Muscle of leg (tissue), 16 donors: ENCODE measurements at places on chromosomes 7 and 10. TPM values are rescaled to one million over a fixed set of nuclear protein-coding genes. Genes with fewer than 3 reads are reported as not detected.

DNA sequence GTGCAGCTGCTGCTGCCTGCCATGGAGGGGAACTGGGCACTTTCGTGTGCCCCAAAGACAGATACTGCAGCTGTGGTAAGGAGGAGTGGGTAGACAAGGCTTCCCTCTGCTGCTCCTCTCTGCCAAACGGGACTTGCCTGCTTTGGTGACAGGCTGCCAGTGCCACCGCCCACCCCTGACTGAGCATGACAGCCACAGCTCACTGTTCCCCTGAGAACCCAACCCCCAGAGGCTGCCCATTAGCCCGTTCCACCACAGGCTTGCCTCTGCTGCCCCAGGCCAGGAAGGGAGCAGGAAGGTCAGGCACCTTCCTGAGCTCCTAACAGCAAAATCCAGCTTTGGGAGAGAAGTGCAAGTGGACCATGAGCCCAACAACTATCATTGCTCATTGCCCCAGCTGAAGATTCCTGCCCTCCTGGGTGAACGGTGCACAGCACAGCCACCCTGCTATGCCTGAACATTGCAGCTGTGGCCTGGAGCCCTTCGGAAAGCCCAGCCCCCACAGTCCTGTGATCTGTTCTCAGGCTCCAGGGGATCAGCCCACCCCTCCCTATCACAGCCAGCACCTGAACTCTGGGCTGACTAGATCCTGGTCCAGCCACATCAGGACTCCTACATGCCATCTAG lies 58.7 kb upstream of the ANTXRL start:
- peak; percentile 14 for DNase-seq

GRCh38 chr7:105673367-105674084 lies 92.2 kb upstream of the EFCAB10 start:
- no peak for DNase-seq

DNA sequence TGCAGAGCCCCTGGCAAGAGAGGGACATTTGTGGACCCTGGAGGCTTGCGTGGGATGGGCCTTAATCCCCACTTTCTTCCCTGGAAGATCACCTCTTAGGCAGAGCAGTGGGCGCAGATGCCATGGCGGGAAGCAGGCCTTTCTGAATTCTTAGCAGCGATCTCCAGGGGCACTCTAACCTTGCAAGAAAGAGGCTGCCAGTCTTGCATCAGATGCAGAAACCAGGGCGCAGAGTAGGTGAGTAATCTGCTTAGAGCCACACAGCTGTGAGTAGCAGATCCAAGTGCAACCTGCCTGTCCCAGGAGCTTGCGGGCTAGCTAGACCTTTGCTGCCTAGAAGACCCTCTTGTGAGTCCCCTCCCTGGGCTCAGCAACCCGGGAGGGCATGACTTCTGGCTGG lies 40.0 kb downstream of the KCTD7 start:
- no peak for DNase-seq

DNA sequence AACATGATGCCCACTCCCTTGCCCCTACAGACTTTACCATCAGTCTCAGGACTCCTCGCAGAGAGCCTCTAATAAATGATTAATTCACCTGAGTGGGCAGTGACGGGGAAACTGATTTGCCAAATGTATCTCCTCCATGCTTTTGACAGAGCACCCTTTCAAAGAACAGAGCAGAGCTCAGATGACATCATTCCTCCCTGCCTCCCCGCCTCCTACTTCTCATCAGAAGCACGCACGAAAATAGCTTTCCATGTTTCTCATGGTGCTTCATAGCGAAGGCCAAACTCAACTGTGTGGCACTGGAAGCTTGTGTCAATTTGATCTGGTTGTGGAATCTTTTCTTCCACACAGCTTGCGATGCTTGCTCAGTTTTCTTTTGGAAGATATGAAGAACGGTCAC lies 442.5 kb downstream of the RPS24 start:
- no peak for DNase-seq

DNA sequence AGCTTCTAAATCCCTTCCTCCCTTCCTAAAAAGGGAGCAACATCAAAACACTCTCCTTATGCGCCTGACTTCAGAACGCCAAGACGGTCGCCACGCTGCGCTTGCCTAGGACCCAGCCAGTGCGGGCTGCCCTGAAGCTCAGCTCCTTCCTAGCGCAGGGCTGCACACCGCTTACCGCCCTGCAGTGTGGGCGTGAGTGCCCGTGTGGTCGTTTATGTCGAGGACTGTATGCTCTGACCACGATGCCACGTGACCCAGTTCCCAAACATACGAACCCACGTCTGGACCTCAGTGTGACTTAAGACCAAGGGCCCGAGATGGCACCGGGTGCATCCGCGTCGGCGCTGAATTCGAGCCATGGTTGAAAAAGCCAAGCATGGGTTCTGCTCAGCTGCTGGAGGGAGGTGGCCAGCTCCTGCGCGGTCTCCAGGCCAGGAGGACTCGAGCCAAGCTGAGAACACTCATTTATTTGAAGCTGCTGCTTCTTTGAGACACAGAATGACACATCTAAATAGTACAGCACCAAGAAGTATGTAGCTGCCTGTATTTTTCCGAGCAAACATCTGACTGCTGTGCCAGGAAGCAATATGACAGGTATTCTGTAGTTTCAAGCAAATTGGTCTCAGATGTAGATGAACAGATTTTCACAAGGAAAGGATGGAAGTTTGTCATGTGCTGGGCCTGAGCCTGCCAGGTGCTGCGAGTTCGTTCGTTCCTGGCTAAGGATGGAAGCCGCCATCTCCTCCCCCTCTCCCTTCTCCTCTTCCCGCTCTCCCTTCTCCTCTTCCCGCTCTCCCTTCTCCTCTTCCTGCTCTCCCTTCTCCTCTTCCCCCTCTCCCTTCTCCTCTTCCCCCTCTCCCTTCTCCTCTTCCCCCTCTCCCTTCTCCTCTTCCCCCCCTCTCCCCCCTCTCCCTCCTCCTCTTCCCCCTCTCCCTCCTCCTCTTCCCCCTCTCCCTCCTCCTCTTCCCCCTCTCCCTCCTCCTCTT lies 184.7 kb downstream of the EBF3 start:
- DNase-seq = peak; percentile 76

CPA2 gene
- polyA plus RNA-seq = 0.41 TPM

DNA sequence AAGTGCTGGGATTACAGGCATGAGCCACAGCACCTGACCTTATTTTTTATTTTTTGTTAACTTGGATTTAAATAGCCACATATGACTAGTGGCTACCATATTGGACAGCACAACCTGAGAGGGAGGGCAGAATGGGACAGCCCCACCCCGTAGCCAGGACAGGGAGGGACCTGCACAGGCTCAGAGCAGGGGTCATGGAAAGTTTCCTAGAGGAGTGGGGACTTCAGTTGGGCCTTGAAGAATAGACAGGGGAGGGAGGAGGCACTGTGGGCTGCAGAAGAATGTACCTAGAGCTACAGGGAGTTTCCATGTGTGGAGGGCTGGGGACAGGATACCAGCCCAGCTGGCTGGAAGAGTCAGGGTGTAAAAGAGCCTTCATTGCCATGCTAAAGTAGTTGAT lies 8.8 kb downstream of the TRIM8 start:
- no peak for DNase-seq

DNA sequence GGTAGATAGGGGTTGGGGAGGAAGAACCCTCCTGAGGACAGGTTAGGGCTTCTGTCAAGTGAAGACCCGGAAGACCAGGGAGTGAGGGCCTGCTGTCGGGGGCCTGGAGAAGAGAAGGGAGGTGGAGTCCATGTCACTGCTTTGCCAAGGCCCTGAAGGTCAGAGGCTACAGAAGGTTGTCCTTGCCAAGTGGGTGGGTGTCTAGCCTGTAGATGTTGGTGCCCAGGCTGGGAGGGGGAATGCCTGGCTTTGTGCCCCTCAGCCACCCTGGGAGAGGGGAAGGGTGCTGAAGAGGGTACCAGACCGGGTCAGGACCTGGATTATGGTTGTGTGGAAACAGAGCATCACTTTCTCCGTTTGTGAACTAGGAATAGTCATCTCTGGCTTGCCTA lies 67.2 kb upstream of the AQP1 start:
- DNase-seq = no peak

- no peak for DNase-seq
Observed at GRCh38 chr10:131805696-131806095, 95.1 kb upstream of the PPP2R2D start.

WNT8B gene
- not detected for polyA plus RNA-seq

DMBT1 gene
- polyA plus RNA-seq = 0.05 TPM

CYP2C8 gene
- polyA plus RNA-seq = 0.48 TPM

HECTD2 gene
- 11.7 TPM for polyA plus RNA-seq

CFTR gene
- polyA plus RNA-seq = 3.7 TPM

DNA sequence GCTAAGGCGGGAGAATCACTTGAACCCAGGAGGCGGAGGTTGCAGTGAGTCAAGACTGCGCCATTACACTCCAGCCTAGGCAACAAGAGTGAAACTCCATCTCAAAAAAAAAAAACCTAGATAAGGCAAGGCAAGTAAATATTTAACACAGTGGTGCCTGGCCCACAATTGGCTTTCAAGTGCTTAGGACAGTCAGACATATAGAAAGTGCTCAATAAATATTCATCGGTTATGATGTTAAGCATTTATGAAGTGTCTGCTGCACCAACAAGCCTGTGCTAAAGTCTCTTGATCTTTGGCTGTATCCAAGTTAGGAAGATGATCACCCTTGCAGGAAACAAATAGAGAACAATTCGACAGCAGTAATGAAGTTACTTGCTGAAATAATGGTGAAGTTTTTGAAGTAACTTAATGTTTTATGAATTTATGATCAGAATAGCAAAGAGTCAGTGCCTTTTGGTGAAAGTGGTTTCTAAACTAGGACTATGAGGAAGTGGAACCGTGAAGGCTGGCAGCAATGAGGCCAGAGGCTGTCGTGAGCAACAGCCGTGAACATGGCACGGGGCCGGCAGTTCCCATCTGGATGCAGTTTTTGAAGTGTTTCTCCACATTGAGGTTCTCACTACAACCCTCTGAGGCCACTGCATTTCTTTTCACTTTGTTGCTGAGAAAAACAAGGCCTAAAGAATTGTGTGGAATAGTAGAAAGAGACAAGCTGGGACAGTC lies 48.1 kb upstream of the GATA3 start:
- no peak for DNase-seq

DNA sequence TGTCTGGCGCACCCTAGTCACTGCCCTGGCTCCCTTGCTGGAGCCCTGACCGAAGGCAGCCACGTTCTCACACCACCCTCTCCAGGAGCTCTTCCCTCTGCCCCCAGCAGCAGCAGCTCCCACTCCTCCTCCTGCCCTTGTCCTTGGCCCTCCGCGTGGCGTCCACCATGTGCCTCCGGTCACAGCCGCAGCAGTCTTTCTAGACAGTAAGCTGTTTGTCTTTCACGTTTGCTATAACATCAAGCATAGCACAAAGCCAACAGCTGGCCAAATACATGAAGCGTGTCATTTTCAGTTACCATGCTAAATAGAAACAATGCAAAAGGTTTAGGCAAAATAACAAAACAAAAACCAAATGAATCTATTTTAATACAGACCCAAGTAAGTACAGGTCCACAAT lies 3.3 kb downstream of the PITRM1 start:
- peak; percentile 61 for DNase-seq

CASP7 gene
- 11.3 TPM for polyA plus RNA-seq

DNA sequence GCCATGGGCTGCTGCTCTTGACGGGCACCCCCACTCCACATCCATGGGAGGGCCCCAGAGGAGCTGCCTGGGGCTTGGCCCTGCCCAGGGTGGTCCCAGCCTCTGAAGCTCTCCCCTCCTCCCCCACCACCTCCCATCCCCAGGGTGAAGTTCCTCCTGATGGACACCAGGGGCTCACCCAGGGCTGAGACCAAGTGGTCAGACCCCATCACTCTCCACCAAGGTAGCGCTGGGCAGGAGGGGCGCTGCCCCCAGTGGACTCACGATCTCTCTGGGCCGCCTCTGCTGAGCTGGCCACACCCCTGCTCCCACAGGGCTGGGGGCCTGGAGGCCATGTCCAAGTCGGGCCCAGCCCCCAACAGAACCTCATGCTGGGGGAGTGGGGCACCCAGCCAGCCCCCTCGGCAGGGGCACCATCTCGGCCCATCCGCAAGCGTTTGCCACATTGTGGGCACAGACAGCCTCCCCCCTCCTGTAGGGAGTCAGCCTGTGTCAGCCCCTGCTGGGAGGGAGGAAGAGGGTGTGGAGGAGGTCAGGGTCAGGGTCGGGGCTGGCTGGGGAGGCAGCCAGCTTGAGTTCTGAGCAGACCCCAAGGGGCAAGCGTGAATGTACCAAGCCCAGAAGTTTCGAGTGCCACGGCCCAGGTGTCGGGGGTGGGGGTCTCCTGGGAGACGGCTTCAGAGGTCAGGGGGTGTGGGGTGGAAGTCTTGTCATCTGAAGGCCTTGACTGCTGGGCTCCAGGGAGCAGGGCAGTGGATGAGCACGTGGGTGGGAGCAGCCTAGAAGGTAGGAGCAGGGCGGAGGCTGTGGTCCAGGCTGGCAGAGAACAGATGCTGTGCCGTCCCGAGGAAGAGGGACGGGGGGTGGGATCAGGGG lies 2.8 kb downstream of the UPK3B start:
- no peak for DNase-seq

FXYD4 gene
- polyA plus RNA-seq = 0.69 TPM

ETV1 gene
- polyA plus RNA-seq = 9.4 TPM

COL13A1 gene
- 11.6 TPM for polyA plus RNA-seq

GPR15LG gene
- polyA plus RNA-seq = not detected

HGF gene
- 4.3 TPM for polyA plus RNA-seq

CFAP46 gene
- 0.61 TPM for polyA plus RNA-seq

DNA sequence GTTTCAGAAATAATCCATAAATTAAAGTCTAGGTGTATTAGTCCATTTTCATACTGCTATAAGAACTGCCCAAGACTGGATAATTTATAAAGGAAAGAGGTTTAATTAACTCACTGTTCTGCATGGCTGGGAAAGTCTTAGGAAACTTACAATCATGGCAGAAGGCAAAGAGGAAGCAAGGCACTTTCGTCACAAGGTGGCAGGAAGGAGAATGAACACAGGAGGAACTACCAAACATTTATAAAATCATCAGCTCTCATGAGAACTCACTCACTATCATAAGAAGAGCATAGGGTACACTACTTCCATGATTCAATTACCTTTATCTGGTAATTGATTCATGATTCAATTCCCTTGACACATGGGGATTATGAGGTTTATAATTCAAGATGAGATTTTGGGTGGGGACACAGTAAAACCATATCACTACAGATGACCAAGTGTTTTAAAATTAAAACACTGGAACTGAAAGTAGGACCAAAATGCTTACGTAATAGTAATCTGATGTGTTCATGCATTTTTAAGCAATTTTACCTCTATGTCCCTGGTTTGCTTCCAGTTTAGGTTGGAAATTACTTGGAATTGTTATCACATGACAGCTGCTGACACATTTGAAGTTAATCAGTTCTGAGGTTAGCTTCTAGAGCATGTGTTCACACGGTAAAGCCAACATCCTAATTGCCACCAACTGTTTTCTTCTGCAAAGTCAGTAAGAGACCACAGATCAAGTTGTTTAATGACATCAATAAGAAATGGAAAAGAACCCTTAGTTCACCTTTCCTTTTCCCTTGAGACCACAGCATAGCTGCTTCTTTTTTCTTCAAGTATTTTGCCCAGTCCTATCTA lies 48.4 kb upstream of the SEMA3C start:
- peak; percentile 28 for DNase-seq

AOC1 gene
- 0.15 TPM for polyA plus RNA-seq

DNA sequence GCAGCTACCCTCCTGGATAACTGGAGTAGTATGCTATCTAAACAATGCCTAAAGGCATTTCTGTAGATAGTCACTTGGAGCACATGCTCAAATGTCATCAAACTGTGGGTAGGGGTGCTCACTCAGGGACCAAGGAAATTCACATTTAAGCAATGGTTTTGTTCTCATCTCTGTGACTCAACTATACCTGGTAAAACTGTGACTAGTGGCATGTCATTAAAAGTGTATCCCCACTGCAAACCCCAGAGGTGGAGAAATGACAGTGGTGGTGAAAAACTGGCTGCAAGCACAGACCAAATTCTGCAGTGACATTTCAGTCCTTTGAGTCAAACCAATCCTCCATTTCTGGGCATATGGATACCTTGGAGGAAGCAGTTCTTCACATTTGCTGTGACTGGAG lies 134.2 kb upstream of the EFCAB10 start:
- no peak for DNase-seq

- DNase-seq = peak; percentile 91
Observed at GRCh38 chr7:69564454-69565417, 33.5 kb upstream of the AUTS2 start.
